G401 (cell line): ENCODE measurements at places on chromosomes 7 and 10.

- DNase-seq = no peak
These were observed 43.9 kb downstream of the GHRHR start for GRCh38 chr7:31007634-31008033.

GRCh38 chr10:77637532-77638320 is at the start of gene KCNMA1:
KCNMA1 (minus strand) TSS chr10:77637808.
- no peak for DNase-seq

GRCh38 chr10:3623746-3624145 is 161.3 kb downstream of the KLF6 start:
- DNase-seq = no peak

- no peak for DNase-seq
These were observed 173.5 kb downstream of the MLLT10 start for GRCh38 chr10:21707498-21707897.

DNA sequence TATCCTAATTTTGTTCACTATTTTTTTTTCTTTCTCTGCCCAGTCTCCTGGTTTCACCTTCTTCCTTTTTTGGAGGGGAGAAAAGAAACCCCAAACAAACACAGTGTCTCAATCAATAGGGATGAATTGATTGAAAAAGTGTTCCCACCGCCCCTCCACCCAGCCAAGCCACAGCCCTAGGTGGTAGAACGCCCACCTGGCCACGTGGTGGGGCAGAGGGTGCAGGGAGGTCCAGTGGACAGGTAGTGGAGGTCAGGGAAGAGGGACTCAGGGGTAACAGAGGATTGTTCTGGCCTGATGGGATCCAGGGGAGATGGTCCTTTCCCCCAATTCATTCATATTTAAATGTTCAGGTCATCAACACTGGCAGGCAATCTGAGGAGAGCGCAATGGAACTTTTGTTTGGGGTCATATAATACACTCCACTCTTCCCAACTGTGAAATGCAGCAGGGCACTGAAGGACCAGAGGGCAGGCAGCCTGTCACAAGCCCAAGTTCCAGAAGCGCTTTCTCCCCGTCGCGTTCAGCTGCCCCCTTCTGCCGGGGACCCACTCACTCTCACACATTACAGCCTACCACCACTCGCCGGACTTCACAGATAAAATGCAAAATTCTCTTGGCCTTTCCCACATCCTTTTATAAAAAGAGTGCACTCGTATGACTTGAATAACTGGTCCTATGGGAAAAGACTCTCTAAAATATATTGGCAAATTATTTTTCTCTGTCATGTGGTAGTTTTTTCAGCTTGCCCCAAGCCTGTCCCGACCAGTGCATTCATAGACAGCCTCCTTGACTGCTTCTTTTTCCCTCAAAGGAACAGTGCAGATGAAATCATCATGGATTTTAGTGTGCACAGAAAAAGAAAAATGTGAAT is 1.6 kb downstream of the INHBA start:
- no peak for DNase-seq

- no peak for DNase-seq
These were observed 140.7 kb upstream of the CALCR start for GRCh38 chr7:93715234-93715633.

DNA sequence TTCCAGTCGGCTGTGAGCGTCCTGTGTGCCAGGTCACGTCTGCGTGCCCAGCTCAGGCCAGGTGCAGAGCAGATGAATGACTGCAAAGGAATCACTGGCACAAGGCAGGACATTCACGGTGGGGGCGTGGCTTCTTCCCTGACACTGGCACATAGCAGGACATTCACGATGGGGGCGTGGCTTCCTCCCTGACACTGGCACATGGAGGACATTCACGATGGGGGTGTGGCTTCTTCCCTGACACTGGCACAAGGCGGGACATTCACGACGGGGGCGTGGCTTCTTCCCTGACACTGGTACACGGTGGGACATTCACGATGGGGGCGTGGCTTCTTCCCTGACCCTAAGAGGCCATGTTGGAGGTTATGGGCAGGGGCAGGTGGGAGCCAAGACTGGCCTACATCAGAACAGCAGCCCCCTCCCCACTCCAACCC is 64.3 kb downstream of the MYL10 start:
- DNase-seq = no peak

DNA sequence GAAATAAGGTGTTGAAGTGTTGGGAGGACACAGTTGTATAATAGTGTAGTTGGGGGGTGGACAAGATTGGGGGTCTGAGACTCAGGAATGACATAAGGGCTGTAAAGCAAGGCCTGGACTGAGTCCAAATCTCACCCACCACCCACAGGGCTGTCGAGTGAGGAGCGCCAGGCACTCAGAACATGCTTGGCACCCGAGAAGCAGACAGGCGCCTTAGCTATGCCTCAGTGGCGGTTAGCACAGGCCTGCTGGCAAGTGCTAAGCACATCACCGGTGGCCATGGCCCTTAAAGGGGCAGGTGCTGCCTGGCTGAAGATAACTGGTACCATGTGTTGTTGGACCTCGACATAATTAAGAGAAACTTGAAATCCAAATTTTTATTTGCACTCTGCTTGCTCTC is 90.7 kb downstream of the COL13A1 start:
- DNase-seq = peak; percentile 61

DNA sequence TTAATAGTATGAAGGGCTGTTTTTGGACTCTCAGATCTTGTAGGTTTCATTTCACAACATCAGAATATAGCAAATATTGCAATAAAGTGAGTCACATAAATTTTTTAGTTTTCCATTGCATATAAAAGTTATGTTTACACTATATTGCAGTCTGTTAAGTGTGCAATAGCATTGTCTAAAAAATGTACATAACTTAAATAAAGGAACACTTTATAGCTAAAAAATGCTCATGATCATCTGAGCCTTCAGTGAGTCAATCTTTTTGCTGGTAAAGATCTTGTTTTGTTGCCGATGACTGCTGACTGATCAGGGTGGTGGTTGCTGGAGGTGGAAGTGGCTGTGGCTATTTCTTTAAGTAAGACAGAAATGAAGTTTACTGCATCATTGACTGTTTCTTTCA is 42.0 kb downstream of the ABCA13 start:
- DNase-seq = no peak

DNA sequence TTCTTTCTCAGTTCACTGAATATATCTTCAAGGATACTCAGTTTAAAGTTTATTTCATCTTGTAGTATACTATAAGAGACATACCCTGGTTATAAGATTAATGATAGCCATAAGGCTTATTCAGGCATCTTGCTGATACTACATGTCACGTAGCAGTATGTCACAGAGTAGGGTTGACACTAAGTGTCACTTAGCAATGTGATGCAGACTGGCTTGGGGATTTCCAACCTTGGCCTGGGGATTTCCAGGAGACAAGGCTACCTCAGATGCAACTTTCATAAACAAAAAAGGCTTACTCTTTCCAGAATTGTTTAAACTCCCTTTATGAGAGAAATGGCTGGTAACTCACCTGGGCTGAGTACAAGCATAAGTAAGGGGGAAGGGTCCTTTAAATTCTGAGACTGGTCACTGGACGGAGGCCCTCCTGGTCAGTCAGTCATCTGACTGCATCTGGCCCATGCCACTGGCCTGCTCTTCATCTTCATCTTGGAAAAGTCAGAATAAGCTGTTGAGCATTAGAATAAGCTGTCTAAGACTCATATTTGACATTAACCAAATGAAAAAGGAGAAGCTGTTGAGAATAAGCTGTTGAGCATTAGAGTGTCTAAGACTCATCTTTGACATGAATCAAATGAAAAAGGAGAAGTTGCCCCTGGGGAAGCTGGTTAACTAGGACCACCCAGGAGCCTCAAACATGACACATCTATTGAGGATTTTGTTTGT is 9.5 kb downstream of the SLC13A1 start:
- DNase-seq = no peak

GRCh38 chr7:122626785-122627184 is 72.1 kb downstream of the RNF133 start:
- DNase-seq = no peak

DNA sequence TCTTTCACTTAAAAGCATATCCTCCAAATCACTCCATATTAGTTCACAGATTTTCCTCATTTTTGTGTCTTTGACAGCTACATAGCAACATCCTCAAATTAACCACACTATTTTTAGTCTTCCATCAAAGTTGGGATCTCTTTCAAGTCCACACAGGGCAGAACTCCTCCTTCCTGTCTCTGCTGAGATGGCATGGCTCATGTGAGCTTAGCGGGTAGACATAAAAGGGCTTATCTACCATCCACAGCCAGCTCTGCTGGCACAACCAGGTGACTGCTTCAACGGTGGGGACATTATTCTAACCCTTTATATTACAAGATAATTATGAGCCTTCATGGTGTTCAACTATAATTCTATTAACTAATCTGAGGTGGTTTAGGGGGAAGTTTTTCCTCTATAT is 35.5 kb downstream of the ICA1 start:
- DNase-seq = peak; percentile 52

GRCh38 chr10:71124921-71125748 is 87.2 kb upstream of the UNC5B start:
- no peak for DNase-seq

DNA sequence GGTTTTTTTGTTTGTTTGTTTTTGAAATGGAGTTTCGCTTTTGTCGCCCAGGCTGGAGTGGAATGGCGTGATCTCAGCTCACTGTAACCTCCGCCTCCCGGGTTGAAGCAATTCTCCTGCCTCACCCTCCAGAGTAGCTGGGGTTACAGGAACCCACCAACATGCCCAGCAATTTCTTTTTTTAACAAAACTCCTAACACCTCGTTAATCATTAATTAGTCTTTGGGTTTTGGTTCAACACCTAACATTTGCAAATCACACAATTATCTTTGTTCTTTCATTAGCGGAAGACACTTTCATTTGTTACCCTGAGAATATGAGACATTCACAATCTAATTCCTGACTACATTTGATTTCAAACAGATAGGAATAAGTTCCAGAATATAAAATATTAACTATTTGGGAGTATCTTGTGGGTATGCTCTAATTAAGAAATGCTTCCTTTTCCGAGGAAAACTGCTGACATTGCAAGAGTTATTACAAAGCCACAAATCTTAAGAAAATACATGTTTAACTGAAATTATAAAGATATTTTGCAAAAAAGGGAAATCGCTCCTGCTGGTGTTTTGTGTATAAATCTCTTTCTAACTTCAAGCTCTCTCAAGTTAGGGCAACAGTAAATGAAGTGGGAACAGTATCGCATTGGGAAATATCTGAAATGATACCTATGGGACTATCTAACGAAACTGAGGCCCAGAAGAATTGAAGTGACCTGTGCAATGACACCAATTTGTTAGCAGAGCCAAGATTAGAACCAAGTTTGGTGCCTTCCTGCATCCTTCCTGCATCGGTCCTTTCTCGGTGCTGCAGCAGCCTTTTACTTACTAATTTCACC is 1.2 kb upstream of the LSM8 start:
- DNase-seq = peak; percentile 49

- DNase-seq = no peak
These were observed 294.3 kb downstream of the BBS9 start for GRCh38 chr7:33423646-33424020.

- DNase-seq = peak; percentile 5
These were observed 52.1 kb upstream of the ZNF438 start for GRCh38 chr10:31083765-31084184.

DNA sequence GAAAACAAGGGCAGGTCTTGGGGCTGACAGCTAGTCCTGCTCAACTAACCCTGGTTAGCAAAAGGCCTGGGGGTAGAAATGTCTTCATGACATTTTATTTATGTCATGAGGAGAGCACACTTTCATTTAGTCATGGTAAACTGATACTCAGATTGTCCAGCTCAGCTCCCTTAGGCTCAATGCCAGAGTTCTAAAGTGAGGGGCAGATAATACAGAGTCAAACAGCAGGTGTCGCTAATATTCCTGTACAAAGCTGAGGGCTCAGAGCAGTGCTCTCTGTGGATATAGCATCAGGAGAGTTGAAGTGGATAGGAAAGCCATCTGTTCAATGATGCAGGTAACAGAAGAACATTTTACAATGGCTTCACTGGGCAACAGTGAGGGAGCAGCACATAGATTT is 26.8 kb upstream of the CALCR start:
- DNase-seq = peak; percentile 4

DNA sequence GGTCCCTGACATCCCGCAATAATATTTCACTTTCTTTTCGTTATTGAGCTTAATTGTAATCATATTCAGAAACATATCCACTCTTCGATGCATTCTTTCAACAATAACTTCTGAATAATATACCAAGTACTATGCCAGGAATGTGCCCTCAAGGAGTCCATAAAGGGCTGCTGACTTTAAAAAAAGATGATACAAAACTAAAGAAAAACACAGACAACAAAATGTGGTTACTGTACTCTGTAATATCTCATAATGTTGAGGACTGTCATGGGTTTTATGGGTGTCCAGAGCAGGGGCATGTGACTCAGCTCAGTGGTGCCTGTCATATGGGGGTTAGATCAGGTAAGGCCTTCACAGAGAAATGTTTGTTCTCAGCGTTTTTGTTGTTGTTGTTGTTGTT is 73.7 kb downstream of the ARL4A start:
- no peak for DNase-seq

GRCh38 chr7:17471325-17471724 is 172.9 kb downstream of the AHR start:
- DNase-seq = no peak

DNA sequence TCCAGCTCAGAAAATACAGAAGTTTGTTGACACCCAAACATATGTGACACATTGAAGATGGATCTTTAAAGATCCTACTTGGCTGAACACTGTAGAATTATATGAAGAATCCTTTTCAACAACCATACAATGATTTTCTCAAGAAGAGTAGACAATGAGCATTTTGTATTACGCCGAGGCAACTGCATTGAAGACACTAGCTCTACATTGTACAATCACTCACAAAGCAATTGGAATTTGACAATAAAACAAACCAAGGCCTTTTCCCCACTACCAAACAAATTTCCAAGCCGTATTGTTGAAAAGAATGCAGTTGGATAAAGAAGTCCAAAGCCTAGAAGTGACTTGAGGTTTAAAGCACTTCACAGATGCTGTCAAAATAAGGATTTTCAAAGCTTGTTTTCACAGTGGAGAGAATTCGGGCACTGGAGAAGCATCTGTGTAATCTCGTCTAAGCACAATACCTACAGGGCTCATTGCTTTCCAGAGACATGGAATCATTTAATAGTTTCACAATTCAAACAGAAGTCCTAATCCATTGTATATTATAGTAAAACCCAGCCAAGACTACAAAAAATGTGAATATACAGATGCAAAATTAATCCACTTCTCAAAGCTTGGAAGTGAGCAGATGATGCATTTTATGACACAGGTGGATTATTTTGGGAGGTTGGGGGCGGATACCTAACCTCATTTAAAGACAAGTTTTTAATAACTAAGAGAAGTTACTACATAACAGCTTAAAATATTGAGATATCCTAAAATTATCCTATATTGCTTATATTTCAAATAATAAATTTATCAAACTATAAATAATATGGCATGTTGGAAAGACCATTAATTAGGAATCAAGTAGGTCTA is 78.6 kb downstream of the SORCS1 start:
- no peak for DNase-seq

- no peak for DNase-seq
These were observed 50.3 kb upstream of the DOCK1 start for GRCh38 chr10:126854726-126855495.

DNA sequence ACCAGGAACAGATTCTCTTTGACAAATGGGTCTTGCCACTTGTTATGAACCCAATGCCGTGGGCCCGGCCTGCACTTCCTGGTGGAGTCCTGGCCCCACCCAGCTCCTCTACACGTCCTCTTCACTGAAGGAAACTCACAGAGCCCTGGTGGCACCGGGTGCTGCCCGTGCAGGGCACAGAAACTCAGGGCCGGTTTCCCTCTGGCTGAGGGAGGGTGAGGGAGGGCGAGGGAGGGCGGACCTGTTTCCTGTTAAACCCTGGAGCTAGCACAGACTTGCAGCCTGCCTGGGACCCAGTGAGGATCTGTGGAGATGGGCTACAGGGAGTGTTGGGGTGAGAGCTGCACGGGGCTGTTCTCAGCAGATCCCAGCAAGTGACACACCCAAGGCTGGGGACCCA is 596.3 kb downstream of the PTPRN2 start:
- DNase-seq = no peak
